Esophagus muscularis mucosa (tissue), 4 donors: ENCODE measurements at places on chromosomes 1 and 21.

DNA sequence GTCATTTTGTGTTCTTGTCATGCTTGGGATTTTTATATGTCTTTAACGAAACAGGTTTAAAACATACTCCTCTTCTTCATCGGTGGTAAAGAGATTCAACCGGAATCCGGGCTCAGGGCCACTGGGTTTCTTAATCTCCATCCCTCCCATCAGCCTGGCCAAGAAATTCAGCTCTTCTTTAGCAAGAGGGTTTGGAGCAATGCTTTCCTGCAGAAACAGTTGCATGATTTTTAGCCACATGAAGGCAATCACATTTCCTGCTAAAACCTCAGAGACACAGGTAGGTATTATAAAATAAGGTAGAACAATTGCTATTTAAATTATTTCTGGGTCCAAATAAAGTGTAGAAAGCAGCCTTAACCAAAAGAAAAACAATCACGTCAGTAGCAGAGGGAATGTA lies 22.7 kb upstream of the LSM10 start:
- no peak for DNase-seq

DNA sequence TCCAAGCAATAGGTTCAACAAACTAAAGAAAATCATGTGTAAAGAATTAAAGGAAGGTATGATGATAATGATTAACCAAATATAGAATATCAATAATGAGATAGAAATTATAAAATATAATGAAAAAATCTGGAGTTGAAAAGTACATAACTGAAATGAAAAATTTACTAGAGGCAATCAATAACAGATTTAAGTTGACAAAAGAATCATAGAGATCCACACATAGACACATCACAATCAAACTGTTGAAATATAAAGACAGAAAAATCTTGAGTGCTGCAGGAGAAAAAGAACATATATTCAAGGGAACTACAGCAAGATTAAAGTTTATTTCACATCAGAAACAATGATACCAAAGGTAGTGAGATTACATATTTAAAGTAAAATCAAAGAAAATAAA lies 63.7 kb downstream of the RNASEL start:
- DNase-seq: no peak

DNA sequence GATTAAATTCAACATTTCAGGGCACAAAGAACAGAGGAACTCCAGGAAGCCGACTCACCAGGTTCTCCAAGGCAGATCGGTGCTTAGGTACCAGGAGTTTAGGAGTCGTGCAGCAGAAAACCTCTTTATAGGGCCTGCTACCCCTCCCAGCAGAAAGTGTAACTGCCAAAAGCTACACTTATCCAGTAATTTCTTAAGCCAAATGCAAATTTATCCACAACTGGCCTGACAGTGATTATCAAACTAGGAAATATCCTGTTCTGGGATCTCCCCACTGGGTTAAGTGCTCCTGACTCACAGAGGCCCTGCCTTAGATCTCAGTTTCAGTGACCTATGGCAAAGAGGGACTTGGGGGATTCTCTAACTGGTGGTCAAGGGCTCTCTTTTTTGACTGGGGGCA lies at the start of gene SPRR2F:
SPRR2F (minus strand) TSS at position 101 of the 400 bp plus-strand sequence. CDS start 783 bp downstream, outside the sequence.
- no peak for DNase-seq

DNA sequence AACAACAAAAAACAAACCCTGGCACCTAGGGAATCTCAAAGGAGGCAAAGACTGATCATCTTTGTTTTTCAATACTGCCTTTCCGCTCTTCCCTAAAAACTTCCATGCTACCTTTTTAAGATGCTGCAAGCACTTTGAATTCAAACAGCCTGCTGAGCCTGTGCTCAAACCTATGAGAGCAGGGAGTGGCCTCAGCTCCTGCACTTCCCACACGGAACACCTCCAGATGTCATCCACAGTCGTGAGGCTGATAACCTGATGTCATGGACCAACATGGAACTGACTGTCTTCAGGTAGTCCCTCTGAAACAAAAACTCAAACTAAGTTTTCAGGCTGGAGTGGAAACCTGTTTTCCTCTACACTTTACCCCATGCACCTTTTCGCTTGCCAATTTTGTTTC lies 46.8 kb downstream of the DESI2 start:
- no peak for DNase-seq
